Omental fat pad (tissue), 4 donors: ENCODE measurements at places on chromosomes 7 and 10. TPM values are rescaled to one million over a fixed set of nuclear protein-coding genes. Genes with fewer than 3 reads are reported as not detected.

DNA sequence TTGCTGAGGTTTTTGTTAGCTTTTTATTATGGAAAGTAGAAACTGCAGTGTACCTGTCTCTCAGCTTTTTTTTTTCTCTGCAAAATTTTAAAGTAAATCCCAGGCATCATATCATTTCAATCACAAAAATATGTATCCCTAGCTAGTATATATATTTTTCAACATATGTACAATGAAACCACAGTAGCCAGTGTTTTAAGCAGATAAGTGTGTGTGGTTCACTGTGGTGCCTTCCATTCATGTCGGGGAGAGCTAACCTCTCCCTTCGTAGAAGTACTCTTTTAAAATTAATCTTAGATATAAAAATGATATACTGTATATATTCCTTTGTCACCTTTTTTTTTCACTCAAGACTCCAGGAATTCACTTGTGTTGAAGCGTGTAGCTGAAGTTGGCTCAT is 22.7 kb downstream of the CUL1 start:
- DNase-seq, result no peak

- no peak for DNase-seq
Measured at GRCh38 chr7:155141562-155141961, 71.4 kb downstream of the HTR5A start.

GRCh38 chr7:38748056-38748610 is 117.0 kb upstream of the AMPH start:
- DNase-seq, result no peak

GRCh38 chr10:61099756-61100155 is 155.8 kb upstream of the RHOBTB1 start:
- no peak for DNase-seq

DNA sequence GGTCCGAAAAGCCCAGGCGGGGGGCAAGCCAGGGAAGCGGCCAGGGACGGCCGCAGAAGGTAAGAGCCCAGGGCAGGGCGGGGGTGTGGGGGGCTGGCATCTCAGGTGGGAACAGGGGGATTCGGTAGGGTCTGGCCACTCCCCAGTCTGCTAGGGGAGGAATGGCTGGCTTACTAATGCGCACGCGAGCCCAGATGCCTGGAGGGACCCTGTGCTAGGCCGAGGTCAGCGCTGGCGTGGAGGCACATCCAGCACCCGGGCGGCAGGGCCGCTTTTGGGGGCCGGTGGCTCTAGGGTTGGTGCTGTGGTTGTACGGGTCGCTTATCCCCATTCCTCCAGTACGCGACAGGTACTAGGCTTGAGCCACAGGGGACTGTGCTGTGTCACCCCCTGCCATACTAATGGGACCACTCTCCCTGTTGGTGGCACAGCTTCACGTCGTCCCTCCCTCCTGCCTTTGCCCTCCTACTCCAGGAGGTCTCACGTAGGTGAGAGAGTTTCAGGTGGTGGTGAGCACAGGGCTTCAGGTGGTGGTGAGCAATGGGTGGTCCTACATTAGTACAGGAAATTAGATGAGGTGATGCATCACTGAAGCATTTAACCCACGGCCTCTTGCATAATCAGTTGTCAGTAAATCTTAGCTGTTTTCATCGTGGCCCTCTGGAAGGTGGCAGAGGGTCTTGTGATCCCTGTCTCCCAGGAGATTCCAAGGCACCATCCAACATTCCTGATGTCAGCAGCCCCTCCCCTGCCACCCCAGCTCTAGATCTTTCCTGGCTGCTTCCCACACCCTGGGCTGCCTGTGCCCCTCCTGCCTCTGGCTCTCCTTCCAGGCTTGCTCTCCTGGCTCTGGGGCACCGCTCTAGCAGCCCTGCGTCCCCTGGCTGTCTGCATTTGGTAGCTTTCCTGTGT is 971 bp downstream of the AEBP1 start:
- no peak for DNase-seq

DNA sequence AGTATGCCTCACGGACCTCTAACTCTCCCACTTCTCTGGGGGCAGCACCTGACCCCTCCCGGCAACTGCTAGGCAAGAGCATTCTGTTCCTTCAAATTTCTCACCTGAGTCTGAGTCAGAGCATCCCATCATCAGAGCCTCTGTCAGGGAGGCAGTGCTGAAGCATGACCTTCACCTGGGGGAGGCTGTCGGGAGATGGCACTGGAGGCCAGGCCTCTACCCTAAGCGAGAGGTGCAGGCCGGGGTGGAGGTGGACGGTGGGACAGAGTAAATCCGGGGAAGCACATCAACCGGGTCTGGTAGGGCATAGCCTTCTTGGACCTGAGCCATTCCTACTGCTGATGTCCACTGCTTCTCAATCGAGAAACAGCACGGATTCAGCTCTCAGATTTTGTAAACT is 90.4 kb downstream of the SPAG6 start:
- no peak for DNase-seq

DNA sequence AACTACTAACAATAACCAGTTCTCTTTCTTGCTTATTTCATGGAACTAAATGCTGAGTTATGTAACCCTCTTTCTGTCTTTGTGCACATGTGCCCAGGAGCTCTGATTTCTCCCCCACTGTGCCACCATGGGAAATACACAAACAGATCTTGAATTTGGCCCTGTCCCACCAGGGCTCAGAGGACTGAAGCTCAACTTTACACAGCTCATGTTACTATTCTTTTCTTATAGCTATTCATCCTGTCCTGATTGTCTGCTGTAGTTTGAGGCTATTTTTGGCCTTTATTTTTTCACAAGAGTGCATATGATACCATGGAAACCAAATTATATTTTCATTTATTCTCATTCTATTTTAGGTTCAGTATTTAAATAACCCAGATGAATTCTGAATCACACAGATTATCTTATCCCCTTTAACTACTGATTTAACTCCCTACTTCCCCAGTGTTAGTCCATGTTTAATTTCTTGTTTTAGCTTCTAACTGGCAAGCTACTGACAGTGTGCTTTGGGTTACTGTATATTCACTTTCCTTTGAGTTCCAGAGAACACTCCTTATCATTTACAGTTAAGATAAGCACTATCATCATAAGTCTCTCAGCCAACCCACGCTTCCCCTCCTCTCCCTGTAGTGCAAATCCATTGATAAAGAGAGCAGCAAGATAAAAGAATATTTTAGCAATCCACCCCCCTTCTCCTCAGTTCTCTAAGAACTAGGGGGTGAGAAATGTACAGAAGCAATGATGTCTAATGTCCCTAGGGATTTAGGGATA is 71.8 kb upstream of the GSDME start:
- DNase-seq, result no peak

DNA sequence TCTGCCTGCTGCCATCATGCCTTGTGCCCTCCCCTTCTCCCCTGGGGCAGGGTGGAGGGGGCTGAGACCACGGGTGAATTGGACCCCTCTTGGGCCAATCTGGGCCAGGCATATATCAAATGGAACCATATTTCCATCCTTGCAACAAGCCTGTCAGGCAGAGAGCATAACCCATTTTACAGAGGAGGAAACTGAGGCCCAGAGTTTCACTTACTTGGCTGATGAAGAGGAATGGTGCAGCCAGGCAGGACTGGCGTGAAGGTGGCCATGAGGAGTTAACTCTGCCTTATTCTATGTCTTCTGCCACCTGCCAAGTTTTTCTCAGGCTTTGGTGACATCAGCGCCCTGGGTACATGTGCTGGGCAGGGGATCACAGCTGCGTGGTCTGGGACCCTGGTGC is 155.5 kb upstream of the PCBD1 start:
- DNase-seq, result no peak

GRCh38 chr7:120405652-120406051 is 132.7 kb downstream of the KCND2 start:
- DNase-seq, result no peak

- no peak for DNase-seq
Measured at GRCh38 chr7:27895551-27895950, 155.6 kb downstream of the TAX1BP1 start.

GRCh38 chr7:88344956-88345832 is 38.5 kb upstream of the STEAP4 start:
- no peak for DNase-seq

SFXN3 gene
- 54.8 TPM for total RNA-seq

TAS2R3 gene
- 3.0 TPM for total RNA-seq

CPA1 gene
- 2.3 TPM for total RNA-seq

C7orf57 gene
- not detected for total RNA-seq

FAM25G gene
- total RNA-seq, result not detected

SGPL1 gene
- 29.3 TPM for total RNA-seq

GATA3 gene
- 1.1 TPM for total RNA-seq

LRRC4 gene
- 2.4 TPM for total RNA-seq

PPP1R17 gene
- not detected for total RNA-seq

MEST gene
- total RNA-seq, result 281 TPM

EIF3B gene
- 116 TPM for total RNA-seq

PLPP4 gene
- total RNA-seq, result 1.9 TPM
